ENCODE measurements at places on chromosomes 6 and 20.

DNA sequence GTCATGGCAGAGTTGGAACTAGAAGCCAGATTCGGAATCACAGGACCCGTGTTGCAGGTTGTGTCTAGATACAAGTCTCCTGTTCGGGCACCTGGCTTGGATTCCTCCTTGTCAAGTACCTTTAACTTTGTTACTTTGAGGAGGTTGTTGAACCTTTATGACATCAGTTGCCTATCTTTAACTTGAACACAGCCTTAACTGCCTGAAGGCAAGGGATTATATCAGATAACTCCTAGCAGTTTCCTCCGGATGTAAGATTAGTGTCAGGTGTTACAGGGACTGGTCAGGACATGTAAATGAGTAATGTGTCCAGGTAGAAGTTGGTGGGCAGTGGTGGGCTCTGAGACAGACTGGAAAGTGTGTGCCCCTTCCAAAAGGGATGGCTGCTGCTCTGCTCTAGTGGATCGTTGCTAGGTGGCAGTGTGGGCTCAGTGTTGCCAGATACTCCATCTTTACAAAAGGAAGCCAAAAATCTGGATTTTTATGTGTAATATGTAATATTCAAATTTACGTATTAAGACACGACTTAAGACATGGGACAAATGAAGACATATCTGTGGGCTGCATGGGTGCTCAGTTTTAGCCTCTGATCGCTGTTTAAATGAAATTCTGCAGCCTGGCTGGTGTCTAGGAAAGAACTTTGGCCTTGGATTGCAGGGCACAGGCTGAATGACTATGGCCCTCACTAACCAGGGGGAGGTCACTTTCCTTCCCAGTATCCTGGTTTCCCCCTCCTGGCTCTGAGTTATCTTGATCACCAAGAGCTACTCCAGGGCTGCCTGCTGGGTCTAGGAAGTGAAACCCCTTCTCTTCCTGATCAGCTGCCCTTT lies 27.1 kb downstream of the CHMP4B start:
- DNase-seq, result no peak

- DNase-seq, result no peak
These were observed 26.8 kb downstream of the C6orf89 start for GRCh38 chr6:36912586-36912985.

DNA sequence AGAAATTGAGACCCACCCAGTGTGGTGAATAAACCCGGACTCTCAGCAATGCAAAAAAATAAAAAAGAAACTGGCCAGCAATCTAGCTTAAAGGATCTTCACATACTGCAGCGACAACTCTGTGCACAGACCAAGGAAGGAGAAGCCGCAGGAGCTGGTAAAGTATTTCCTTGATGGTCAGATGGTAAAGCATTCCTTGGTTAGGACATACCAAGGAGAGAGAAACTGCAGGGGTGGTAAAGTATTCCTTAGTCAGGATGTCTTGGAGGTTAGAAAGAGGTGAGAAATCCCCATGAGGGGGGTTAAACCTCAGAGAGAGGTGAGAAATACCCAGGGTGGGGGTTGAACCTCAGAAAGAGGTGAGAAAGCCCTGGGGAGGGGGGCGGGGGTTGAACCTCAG lies 86.8 kb downstream of the PLG start:
- no peak for DNase-seq

GRCh38 chr6:156928126-156928525 lies 150.9 kb downstream of the ARID1B start:
- no peak for DNase-seq

- DNase-seq, result no peak
These were observed 192.5 kb upstream of the ECI2 start for GRCh38 chr6:4327841-4328240.

- DNase-seq, result no peak
These were observed 71.3 kb downstream of the ATRN start for GRCh38 chr20:3541887-3542721.

DNA sequence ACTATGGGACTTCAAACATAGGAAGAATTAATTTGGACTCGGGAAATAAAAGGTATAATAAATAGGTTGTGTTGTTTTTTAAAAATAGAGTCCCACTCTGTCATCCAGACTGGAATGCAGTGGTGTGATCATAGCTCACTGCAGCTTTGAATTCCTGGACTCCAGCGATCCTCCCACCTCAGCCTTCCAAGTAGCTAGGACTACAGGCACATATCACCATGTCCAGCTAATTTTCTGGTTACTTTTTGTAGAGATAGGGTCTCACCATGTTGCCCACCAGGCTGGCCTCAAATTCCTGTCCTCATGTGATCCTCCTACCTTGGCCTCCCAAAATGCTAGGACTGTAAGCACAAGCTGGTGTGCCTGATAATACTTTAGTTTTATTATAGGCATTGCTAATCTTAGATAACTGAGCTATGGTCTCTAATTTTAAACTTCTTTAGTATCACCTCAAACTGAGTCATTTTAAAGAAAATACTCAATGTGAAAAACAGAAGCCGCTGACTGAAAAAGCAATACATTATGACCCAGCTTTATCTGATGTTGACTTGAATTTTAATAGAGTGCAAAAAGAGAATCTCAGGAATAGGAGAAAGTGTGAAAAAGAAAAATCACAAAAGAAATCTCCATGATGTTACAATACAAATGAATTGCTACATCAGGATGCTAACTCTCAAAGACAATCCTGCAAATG lies 251.0 kb downstream of the RNGTT start:
- no peak for DNase-seq

DNA sequence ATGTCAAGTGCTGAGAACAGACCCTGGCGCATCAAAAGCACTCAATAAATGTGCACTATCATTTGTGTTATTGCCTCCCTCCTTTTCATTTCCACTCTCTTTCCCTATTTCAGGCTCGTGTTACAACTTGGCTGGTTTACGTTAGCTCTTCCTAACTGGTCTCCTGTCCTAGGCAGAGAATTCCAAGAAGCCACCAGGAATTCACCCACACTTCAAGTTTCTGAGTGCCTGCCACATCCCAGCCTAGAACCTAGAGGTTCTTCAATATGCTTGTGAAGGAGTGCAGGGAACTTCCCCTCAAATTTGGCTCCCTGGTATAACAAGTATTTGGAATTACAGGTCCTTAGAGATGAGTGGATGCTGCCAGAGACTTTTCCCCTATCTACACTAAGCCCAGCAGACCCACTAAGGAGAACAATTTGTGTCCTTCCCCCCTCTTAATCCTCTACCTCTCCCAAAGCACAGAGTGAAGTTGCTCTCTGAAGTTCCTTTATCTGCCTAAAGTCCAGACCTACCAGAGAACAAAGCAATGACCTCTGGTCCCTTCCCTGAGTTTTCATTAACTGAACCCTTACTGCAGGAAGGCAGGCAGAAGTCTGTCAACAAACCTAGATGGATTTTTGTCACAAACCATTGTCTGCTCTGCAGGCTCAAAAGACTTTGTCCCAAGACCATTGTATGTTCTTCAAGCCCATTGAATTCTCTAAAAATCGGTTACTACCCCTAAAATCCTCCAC lies 201.6 kb upstream of the JARID2 start:
- no peak for DNase-seq

GRCh38 chr20:60334911-60335310 lies 376.7 kb downstream of the CDH26 start:
- no peak for DNase-seq

DNA sequence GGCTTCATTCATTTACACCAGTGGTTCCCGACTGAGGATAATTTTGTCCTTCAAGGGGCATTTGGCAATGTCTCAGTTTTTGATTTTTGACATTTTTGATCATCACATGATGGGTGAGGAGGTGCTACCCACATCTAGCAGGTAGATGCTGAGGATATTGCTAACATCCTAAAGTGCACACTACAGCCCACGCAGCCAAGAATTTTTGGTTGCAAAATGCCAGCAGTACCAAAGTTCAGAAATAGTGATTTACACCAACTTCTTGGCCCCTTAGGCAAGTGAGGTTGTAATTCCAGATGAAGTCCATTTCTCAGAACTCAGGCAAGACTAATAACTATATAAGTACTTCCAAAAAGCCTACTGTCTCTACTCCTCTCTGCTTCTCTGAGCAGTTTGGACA lies 80.1 kb upstream of the TSHZ2 start:
- no peak for DNase-seq

- DNase-seq, result no peak
These were observed 780 bp upstream of the TAF4 start for GRCh38 chr20:62066339-62066982.

- DNase-seq, result no peak
These were observed 215.6 kb downstream of the FOXC1 start for GRCh38 chr6:1825277-1825676.

GRCh38 chr6:6596529-6597328 lies 8.2 kb downstream of the LY86 start:
- DNase-seq, result no peak

- DNase-seq, result no peak
These were observed 89.4 kb downstream of the HS3ST5 start for GRCh38 chr6:114253431-114253830.

DNA sequence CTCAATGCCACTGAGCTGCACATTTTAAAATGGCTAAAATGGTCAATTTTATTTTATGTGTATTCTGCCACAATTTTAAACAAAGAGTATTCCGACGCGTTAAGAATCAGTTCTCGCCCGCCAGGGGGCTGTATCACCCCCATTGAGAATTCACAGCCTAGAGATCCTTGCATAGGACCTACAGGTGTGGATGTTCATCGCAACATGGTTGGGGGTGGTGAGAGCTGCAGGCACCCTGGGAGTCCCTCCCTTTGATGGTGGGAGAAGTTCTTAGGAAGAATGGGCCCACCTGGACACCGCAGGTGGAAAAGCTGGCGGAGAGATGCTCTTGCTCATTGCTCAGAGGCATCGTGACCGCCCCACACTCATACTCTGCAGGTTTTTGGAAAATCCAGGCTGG lies 63.5 kb downstream of the SLC2A10 start:
- DNase-seq, result no peak

DNA sequence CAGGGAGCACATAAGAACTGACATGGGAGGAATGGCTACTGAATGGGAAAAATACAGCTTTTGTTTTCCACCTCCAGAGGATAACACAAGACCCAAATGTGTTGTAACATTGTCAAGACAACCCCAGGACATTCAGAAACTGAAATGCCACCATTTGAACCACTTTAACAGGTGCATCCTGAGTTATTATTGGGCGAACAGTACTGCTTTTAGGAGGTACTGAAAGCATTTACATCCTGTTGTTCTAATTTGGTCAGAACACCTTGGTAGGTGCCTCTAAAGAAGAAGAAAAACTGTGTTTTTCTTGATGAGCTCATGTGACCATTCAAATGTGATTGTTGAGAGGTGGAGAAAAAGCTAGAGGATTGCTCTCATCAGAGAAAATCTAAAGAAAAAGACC lies 6.4 kb upstream of the TXNDC5 start:
- DNase-seq, result no peak

GRCh38 chr6:44666324-44666723 lies 278.8 kb downstream of the CDC5L start:
- no peak for DNase-seq

- DNase-seq, result no peak
These were observed 441.1 kb downstream of the HAO1 start for GRCh38 chr20:7499201-7499600.

DNA sequence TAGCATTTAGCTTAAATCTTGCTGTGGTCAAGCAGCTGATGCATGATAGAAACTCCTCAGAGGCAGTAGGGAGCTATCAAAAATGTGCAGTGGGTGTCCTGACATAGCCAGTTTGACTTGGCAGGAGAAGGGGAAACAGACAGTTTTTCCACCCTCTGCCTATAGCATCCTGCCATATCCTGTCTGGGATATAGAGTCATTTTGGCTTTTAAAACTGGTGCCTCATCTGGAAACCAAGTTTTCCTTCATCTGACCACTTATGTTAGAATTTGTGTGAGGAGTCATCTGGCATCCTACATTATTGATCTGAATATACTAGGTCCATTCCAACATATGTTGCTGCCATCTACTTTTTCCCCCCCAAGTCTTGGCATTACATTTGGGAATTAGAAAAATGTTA lies 284.1 kb downstream of the CD109 start:
- no peak for DNase-seq

DNA sequence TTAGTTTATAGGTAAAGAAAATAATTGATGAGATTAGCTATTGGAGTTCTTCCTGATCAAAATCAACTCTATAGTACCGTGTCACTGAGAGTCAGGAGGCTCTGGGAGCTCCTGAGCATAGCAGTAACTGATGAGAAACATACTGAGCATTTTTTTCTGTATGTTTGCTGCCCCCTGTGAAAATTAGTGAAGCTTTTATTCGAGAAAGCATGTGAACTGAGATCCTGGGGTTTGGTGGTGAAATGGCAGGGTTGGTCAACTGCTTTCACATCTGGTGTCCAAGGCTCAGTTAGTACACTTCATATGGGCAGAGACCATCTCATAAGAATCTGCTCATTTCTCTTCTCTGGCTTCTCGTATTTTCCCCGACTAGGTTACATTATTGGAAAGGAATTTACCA lies 4.1 kb upstream of the ABT1 start:
- DNase-seq, result no peak

- DNase-seq, result no peak
These were observed 903 bp downstream of the CNKSR3 start for GRCh38 chr6:154509421-154510143.

GRCh38 chr20:40234593-40234992 lies 454.4 kb downstream of the MAFB start:
- no peak for DNase-seq

- no peak for DNase-seq
These were observed 39.5 kb downstream of the TSHZ2 start for GRCh38 chr20:53011640-53012039.

GRCh38 chr6:27472182-27472616 lies 706 bp downstream of the ZNF184 start:
- no peak for DNase-seq

DNA sequence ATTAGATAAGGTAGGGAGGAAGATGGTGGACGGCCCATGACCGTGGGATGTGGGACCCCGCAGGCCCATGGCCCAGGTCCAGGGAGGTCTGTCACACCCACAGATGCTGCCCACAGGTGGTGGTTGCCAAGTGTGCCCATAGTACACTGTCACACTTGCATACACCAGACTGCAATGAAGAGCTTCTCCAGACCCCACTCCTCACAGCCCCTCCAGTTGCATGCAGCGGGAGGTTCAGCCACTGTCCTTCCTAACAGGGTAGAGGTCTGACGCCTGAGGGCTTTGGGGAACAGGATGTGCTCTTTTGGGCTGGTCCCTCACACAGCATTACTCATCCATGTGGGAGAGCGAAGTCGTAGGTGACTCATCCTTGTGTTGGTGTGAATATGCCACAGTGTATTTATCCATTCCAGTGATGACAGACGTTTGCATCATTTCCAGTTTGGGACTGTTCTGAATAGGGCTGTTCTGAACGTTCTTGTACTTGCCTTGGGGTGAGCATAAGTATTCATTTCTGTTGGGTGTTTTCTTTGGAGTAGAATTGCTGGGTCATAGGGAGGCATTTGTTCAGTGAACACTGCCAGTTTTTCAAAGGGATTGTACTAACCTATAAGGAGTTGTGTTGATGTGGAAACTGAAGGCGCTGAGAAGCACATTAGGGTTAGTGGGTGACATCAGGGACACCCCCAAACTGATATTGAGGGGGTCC lies 10.1 kb upstream of the PYGB start:
- no peak for DNase-seq
